Right atrium auricular region (tissue), 2 donors: ENCODE measurements at places on chromosomes 4 and X. TPM values are rescaled to one million over a fixed set of nuclear protein-coding genes. Genes with fewer than 3 reads are reported as not detected.

GRCh38 chr4:113684534-113685091, 76.9 kb downstream of the CAMK2D start:
- peak; percentile 69 for DNase-seq
- H3K36me3 ChIP-seq = no peaks in the 10 kb centered on the region
- H3K27ac ChIP-seq = peak overlapping the region; percentile 57
- no peaks in the 10 kb centered on the region for H3K4me1 ChIP-seq
- no peaks in the 10 kb centered on the region for H3K27me3 ChIP-seq

Gene PABPC1L2B
- not detected for total RNA-seq

Gene LUZP4
- not detected for total RNA-seq

DNA sequence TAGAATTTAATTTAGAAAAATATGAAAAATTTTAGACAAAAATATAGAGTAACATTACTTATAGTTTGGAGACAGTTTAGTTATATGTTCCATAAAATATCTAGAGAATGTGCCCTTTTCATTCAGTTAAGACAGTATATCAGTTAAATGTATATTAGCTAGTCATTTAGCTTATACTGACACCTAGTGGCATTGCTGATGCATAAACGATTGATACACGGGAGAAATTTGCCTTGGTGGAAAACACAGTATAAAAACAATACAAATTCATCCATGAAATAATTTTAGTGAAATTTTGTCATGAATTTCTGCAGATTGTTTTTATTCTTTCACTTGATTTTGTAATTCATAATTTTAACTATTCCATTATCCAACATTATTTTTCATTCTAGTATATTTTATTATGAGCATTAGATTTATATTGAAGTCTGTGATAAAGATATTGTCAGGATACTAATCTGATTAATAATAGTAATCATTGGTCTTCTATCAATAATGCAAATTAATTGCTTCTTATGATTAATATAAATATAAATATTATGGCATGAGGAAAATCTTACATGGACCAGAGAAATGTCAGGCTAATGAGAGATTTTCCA, 219.0 kb downstream of the TLL1 start:
- no peaks in the 10 kb centered on the region for H3K4me1 ChIP-seq
- H3K27me3 ChIP-seq = no peaks in the 10 kb centered on the region
- no peak overlapping the region for H3K27ac ChIP-seq
- no peak overlapping the region for H3K4me3 ChIP-seq

GRCh38 chr4:105246712-105247111, 100.0 kb downstream of the TET2 start:
- H3K4me1 ChIP-seq = peaks cover 13% of the 10 kb centered on the region
- no peak overlapping the region for H3K27ac ChIP-seq
- no peak for DNase-seq
- no peaks in the 10 kb centered on the region for H3K36me3 ChIP-seq
- no peak overlapping the region for H3K4me3 ChIP-seq
- no peaks in the 10 kb centered on the region for H3K27me3 ChIP-seq

DNA sequence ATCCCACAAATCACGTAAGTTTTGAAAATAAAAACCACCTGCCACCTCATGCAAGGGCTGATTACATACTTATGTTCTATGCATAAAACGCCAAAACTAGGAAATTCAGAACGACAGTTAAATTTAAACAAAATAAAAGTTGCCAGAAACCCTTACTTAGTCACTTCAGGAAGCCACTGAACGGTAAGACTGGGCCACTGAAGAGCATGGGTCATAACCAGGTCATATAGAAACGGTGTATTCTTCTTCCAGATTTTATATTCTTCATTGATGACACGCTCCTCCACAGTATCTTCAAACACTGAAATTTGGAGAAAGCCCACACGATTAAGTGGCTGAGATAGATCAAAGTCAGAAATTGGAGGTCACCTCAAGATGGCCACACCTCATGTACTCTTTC, 1.2 kb downstream of the RBBP7 start:
- no peak for DNase-seq
- H3K27ac ChIP-seq = peak overlapping the region; percentile 95
- H3K4me1 ChIP-seq = no peaks in the 10 kb centered on the region
- no peaks in the 10 kb centered on the region for H3K27me3 ChIP-seq
- peak overlapping the region; percentile 63 for H3K4me3 ChIP-seq
